ENCODE measurements at places on chromosomes 2 and 18. TPM values are rescaled to one million over a fixed set of nuclear protein-coding genes. Genes with fewer than 3 reads are reported as not detected.

- peak; percentile 83 for DNase-seq
These were observed 59.3 kb downstream of the MYL12B start for GRCh38 chr18:3321133-3321812.

- DNase-seq: no peak
These were observed 122.3 kb downstream of the HAUS1 start for GRCh38 chr18:46226461-46226860.

- DNase-seq: no peak
These were observed 18.8 kb upstream of the FOXI3 start for GRCh38 chr2:88471083-88471942.

DNA sequence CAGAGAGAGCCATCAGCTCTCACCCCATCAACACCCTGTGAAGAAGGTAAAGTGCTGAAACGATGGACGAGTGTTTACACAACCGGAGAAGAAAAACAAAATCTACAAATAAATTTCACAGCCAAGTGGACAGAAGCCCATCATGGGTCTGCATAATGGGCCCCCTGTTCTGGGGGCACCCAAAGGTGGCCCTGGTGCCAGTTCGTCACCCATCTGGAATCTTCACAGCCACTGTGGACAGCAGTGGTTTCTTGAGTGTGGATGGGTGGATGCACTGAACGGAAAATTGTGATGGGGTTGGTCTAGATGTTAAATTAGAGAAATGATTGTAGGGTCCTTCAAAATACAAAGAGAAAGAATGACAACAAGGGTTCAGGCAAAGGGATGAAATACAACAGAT lies 38.8 kb downstream of the ANKMY1 start:
- DNase-seq: no peak

Gene SNX17
- polyA plus RNA-seq: 60.2 TPM

Gene TPO
- polyA plus RNA-seq: not detected

Gene OSR1
- not detected for polyA plus RNA-seq
